ENCODE measurements at places on chromosomes 1 and 21.

DNA sequence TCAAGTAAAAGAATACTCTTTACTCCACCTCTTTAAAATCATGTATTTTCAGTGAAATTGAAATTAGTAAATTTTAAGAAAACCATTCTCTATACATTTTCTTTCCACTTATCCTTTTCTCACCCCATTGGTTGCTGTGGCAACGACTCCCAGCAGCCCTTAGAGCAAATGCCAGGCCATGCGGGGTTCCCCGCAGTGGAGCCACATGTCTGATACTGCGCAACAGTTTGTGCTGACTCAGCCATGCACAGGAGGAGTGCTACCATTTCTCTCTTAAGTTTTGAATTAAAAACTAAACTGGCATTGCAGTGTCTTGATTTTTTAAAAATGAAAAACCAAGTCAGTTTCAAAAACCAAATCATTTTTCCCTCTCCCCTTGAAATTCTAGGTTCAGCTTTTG, 214.1 kb upstream of the L1TD1 start:
- DNase-seq, result no peak

- no peak for DNase-seq
These were observed 3.2 kb downstream of the LYPD8 start for GRCh38 chr1:248752161-248753028.

DNA sequence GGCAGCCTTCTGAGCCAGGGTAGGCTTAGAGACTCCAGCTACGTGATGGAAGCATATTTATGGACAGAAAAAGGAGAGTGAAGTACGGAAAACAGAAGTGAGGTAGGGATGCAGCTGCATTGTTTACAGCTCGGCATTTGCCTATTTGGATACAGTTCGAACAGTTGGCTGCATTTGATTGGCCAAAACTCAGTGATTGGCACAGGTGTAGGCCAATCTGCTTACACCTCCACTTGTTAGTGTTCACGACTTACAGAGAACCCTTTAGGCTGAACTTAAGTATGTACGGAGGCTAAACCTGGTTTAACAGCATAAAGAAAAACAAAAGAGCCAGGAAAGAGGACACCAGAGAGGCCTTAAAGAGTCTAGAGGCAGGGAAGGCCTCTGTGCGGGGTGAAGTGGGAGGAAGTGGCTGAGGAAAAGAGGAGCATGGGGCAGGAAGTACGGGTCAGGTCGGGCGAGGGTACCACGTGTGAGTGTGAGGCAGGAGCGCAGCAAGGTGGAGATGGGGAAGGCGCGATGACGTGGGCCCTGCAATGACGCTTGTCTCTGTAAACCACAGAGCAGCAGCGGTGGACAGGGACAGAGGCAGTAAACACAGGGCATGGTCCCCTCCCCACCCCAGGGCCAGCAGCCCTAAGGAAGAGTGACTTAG, 32.0 kb downstream of the RSPH1 start:
- DNase-seq, result peak; percentile 80

DNA sequence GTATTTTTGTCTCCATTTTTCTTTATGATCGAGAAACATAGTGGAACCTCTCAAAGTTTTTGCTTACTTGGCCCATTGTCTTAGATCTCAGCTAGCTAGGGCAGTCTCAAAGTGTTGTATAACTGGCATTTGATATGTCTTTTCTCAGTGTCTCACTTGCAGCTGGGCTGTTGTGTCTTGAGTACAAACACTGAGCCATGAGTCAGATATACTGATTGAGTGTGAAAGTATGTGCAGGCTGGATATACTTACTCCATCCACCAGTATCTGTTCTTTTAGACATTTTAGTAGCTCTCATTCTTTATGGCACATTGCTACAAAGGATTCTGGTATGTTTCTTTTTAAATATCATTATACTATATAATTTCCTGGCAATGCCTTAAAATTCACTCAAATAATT, 14.3 kb upstream of the GPR52 start:
- DNase-seq, result no peak

GRCh38 chr21:18369115-18369514, 34.5 kb downstream of the TMPRSS15 start:
- DNase-seq, result no peak

DNA sequence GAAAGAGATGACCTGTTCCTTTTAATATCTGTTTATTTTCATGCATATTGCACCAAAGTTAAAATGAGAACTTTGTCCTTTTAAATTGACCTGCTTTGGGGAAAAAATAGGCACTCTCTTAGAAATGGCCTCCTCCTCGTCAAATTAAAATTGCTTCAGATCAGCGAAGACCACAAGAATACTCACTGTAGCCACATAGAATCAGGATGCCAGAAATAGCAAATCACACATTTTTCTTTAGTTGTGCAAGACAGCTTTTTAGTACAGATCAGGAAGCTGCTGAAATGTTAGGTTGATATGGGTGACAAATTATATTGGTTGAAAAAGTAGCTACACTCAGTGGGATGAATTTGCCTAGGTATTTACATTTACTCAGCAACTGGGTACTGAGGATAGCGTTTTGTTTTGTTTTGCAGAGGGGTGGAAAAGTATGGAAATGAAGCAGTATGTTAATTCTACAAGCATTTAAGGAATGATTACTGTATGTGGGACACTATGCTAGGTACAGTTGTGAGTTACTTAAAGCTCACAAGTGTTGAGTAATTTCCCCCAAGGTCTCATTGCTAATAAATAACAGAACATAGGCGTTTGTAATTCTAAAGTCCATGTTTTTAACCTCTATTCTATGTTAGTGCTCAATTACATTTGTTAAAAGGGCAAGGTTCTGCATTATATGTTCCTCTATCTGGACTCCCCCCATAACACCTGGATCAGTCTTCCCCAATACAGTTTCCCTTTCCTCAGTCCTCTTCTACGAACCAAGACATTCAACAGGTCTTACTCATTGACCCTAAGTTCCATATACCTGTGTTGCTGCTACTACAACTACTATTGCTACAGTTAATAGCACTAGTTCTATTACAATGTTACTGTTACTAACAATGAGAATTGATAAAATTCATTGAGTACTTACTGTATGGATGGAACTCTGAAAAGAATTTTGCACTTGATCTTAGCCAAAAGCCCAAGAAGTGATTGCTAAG, 99.4 kb upstream of the S1PR1 start:
- DNase-seq, result peak; percentile 13

GRCh38 chr1:230163719-230164118, 96.7 kb downstream of the GALNT2 start:
- DNase-seq, result no peak

- DNase-seq, result no peak
These were observed 111.8 kb downstream of the FGGY start for GRCh38 chr1:59408608-59409240.

GRCh38 chr1:95451904-95452303, 217.9 kb downstream of the RWDD3 start:
- no peak for DNase-seq

DNA sequence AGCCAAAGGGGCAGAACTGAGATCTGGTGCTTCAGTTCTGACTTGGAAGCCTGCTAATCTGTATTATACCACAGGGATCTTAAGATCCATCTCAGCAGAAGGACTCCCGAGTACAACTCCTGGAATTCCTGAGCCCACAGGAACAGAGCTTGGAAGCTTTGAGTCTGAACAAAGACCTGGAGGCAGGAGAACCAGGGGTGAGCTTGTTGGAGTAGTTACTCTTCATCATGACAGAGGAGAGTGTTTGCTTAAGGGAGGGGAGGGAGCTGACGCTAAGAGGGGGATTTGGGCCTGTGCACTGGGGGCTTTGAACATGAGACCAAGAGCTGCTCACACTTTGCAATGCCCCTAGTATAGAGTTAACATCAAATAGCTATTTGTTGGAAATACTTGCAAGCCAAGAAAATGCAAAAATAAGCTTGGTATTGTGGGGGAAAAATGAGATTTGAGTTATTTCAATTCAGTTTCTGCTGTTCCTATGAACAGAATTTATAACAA, 41.1 kb upstream of the TRABD2B start:
- DNase-seq, result no peak

GRCh38 chr1:36285443-36286101, 20.6 kb upstream of the SH3D21 start:
- peak; percentile 43 for DNase-seq

DNA sequence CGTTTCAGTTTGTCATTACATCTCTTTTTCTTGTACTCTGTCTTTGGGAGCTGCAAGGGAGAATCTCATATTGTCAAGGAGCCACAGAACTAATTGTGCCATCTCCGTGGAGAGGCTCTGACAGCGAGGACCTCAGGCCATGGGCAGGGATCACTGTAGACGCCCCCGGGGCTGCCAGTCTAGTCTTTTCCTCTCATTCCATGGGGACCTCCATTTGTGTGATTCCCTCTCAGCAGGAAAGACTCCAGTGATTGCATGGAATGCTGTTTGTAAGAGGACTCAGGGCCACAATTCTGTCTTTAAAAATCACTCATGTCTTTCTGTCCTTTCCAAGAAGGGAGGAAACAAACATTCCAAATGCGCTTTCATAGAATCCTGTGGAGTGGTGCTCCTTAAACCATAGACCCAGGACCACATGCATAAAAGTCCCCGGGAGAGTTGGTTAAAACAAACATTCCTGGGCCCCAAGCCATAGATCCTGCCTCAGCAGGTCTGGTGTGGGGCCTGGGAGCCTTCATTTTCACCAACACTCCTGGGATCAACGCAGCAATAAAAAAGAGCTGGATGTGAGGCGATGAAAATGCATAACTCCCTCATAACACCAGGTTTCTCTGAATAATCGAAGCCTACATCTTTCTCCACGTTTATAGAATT, 104.5 kb downstream of the ZP4 start:
- DNase-seq, result no peak

DNA sequence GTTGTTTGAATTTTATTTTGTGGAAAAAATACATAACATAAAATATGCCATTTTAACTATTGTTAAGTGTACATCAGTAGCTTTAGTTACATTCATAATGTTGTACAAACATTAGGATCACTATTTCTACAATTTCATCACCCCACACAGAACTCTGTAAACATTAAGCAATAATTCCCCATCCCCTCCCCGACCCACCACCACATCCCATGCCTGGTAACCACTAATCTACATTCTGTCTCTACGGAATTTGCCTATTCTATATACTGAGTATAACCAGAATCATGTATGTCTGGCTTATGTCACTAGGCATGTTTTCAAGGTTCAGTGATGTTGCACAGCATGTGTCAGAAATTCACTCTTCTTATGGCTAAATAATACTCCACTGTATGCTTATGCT, 47.7 kb downstream of the CDC42BPA start:
- no peak for DNase-seq

- DNase-seq, result no peak
These were observed 267.9 kb downstream of the ZNF326 start for GRCh38 chr1:90262791-90263190.

DNA sequence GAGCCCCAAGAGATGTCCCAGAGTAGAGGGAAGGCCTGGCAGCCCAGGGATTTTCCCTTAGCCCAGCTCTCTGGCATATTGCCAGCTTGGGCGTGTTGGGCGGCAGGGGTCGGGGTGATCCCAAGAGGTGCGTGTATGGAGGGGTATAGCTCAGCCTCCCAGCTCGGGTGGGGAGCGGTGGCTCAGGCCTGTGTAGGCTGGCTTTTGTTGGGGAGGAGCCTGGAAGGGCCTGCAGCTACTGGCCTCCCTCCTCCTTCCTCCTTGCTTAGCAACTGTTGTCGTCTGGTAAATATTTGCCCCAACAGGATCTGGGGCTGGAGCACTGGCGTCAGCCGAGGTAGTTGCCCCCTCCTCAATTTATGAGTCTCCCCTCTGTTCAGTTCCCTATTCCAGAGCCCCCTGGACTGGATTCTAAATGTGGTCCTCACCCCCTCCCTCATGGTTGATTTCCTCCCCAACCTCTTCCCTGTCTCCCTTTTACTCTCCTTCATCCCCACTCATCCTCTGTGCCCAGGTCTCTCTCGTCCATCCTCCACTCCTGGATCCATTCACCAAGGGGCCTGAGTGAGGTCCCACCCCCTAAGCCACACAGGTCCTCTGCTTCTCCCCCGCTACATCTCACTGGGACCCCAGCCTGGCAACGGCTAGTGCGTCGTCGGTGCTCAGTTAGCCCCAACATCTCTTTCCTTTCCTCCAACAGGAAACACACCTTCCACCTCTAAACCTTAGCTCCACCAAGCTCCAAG, 10.3 kb upstream of the LMNA start:
- DNase-seq, result no peak

DNA sequence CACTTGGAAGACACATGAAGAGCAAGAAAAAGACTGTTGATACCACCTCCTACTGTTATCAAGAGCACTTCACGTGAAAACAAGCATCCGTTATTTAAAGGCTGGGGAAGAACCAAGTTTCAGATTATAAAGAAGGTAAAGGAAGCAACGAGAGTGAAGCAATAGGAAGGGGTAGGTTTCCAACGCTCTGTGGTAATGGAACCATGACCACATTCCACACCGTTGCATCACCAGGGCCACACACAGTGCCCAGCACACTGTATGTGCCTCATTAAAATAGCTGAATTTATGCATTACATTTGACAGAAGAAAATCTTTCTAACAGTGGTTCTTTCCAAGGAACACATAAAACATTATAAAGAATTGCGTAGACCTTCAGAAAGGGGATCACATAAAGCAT, 435.8 kb downstream of the MRPL39 start:
- no peak for DNase-seq

DNA sequence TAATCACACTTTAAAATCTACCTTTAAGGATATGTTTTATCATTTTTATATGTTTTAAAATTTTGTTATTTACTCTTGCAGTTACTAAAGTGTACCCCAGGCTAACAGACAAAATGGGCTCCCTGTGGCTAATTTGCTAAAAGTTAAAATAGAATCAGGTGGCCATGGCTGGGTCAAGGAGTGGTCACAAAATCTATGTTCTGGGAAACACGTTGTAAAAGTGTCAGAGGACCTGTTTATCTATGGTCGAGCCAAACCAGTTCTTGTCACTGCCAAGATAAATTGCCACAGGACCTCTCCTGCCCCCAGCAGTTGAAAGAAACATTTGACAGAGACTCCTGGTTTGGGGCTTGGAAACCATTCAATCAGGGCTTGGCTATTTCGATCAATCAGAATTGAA, 21.2 kb upstream of the TTLL7 start:
- DNase-seq, result no peak

GRCh38 chr1:207841901-207842300, 69.0 kb downstream of the CD34 start:
- no peak for DNase-seq

DNA sequence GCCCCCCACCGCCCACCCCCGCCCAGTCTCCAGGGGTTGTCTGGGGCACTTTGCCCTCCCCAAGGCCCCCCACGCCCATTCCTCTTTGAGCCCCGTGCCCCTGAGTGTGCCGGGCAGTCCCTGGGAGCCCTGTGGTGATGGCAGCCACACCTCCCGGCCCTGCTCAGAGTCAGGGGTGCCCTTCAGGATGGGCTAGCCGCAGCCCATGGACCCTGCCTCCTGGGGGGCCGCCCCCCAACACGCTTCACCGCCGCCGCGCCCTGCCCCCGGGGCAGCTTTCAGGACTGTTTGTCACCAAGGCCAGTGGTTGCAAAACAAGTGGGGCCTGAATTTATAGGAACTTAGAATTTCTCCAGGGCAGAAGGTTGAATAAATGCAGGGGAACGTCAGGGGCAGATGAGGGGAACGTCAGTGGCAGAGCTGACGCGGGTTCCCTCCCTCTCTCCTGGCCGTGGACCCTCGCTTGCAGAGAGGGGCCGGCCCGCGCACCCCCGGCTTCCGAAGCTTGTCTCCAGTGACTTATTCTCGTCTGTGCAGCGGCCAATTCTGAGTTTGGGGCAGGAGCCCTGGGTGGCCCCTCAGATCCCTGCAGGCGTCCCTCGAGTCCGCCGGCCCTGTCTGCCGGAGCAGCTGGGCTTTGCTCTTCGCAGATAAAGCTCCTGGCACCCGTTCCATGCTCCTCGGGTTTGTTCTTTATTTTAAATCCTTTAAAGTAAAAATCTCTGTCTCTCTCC, 41.2 kb upstream of the ADARB1 start:
- no peak for DNase-seq
